ENCODE measurements at places on chromosomes 5 and 9.

GRCh38 chr5:140791089-140791488, 3.6 kb upstream of the PCDHA2 start:
- no peak for DNase-seq

DNA sequence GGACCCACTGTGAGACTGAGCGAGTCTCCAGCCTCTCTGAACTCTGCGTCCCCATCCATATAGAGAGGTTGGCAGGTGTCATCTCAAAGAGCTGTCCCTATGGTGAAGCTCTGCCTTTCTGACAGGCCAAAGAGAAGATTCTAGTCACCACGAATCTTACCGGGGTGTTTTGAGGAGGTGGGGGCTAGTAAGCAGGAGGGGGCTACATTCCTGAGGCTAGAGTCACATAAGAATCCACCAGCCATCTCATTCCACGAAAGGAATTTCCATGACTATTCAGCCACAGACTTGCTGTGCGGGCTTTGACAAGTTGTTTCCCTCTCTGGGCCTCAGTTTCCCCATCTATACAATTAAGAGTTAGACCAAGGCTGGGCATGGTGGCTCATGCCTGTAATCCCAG, 16.3 kb downstream of the PDGFRB start:
- no peak for DNase-seq

GRCh38 chr9:126695701-126696400, 82.1 kb downstream of the LMX1B start:
- no peak for DNase-seq

GRCh38 chr9:120886490-120886967, 9.5 kb upstream of the PHF19 start:
- DNase-seq: peak; percentile 49

DNA sequence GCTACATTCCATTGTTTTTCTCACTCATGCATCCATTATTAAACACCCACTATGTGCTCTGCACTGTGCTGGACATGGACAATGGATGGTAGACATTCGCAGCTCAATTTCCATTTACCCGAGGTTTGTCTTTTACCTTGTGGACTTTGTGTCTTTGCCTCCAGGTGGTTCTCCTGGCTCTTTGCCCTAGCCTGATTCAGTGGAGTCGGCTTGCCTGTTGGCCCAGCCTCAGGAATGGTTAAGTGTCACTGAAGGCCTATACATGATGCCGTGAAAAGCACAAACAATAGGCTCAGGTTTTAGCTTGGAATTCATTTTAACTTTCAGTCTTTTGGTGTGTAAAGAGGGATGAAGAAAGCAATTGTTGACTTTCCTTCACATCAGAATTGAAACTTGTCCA, 16.5 kb upstream of the DMRT3 start:
- DNase-seq: no peak

GRCh38 chr5:128777052-128777451, 188.2 kb upstream of the SLC27A6 start:
- DNase-seq: no peak

- no peak for DNase-seq
These were observed 1.6 kb downstream of the BASP1 start for GRCh38 chr5:17219006-17219422.

DNA sequence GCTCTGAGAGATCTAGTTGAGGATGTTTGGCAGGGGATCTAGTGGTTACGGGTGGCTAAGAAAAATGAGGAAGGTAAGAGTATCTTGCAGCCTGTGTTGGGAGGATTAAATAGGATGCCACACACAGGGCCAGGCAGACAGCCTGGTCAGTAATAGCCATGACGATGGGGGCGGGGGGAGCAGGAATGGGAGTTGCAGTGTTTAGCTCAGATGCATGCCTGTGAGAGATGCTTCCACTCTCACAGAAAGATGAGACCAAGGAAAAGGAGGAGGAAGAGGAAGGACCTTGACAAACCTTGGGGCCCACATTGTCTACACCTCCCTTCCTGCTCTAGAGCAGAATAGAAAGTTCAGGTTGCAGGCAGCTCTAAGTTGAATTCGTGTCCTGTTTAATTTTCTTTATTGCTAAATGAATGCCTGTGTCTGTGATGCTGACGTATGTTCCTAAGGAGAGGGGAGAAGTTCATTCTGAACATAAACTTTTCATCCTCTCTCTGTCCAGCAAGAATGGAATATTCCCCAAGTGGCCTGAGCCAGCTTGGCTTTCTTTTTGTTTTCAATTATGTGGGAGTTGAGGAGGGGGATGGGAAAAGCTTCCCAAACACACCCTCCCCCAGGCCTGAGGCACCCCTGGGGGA, 28.7 kb downstream of the TGFBI start:
- no peak for DNase-seq

GRCh38 chr5:83543898-83544297, 72.4 kb downstream of the VCAN start:
- no peak for DNase-seq

GRCh38 chr5:53424686-53425615, 55.5 kb upstream of the FST start:
- DNase-seq: no peak

GRCh38 chr5:116315531-116315930, 230.7 kb downstream of the COMMD10 start:
- no peak for DNase-seq

- DNase-seq: no peak
These were observed 194.8 kb downstream of the AUH start for GRCh38 chr9:91166796-91167366.

- DNase-seq: no peak
These were observed 60.6 kb downstream of the DRD1 start for GRCh38 chr5:175383350-175383749.

- no peak for DNase-seq
These were observed 32.6 kb downstream of the FSTL4 start for GRCh38 chr5:133579766-133580165.

- DNase-seq: no peak
These were observed 95.0 kb downstream of the KCNT1 start for GRCh38 chr9:135796784-135797485.
